ENCODE measurements at places on chromosomes 6 and 20.

GRCh38 chr6:142518126-142518525 lies 216.3 kb downstream of the ADGRG6 start:
- no peak for DNase-seq

GRCh38 chr6:139386404-139386803 lies 12.0 kb upstream of the CITED2 start:
- DNase-seq = no peak

- DNase-seq = peak; percentile 87
These were observed 9.1 kb downstream of the BAK1 start for GRCh38 chr6:33570806-33571636.

DNA sequence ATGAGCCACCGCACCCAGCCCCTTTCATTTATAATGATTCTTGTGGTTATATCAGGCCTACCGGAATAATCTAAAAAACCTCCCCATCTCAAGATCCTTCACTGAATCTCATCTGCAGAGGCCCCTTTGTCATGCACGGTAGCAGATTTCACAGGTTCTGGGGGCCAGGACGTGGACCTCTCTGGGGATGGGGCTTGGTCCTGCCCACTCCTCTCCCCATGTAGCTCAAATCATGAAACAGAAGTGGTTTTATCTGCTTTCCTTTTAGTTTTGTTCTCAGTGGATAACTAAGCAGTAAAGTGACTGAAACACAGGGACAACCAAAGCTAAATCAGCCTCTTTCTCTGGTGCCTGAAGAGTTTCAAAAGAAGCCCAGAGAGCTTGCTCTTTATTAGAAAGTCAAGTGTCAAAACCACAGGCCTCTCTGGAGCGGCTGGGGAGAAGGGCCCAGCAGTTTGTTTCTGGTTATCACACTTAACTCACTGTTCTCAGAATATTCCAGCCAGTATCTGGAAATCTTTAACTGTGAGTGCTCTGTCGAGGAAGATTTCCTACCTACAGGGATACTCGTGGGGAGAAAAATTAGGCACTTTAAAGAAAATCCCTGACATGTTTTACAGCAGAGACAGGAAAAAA lies 60.6 kb upstream of the FAM184A start:
- DNase-seq = no peak

DNA sequence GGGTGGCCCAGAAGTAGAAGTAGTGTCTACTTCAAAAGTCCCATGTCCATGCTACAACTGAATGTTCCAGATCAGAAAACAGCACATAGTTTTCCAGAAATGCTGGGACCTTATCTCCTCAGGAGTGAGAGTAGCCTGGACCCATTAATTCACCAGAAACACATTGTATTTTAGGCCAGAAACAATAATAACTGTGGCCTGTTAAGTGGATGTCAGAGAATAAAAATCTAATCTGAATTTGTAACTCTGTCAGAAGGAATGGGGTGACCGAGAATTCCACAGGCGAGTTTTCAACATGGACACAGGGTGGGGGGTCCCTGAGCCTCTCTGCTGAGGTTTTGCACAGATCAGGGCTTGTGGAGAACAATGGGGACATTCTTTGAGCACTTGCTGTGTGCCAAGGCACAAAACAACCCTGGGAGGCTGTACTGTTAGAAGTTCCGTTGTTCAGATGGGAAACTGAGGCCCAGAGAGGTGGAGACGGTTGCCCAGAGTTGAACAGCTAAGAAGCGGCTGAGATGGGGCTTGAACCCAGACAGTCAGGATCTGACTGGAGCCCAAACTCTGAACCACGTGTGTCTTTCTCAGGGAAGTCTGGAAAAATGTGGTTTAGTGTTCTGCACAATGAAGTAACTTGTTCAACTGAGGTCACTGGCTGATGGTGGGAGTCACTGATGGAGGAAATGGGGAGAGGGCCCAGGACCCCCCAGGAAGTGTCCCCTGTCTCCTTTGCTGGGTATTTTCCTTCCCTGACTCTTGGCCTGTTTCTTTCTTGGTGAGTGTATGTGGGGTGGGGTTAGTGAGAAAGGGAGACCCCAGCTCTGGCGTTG lies 44.2 kb downstream of the SNAI1 start:
- DNase-seq = no peak

- DNase-seq = peak; percentile 79
These were observed 142.9 kb downstream of the HIVEP2 start for GRCh38 chr6:142802124-142802523.

- DNase-seq = no peak
These were observed 559.6 kb downstream of the RFPL4B start for GRCh38 chr6:112906726-112907125.

- DNase-seq = peak; percentile 81
These were observed 29.5 kb downstream of the SNX5 start for GRCh38 chr20:17938871-17939619.

DNA sequence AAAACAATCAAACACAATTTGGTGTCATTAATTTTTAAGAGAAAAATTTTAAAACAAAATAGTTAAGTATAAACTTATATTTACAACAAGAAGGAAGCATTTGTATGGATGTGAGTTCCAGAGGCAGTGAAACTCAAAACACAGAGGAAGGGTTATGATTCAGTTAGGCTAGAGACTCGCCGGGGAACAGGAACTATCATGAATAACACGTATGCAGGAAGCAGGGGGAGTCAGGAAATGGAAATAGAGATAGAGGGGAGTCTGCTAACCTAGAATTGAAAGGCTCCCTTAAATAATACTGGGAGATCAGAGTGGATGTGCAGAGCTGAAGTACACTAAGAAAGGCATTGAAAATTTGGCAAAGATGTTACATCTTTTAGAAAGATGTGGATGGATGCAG lies 14.2 kb upstream of the HLA-DRB1 start:
- DNase-seq = no peak

DNA sequence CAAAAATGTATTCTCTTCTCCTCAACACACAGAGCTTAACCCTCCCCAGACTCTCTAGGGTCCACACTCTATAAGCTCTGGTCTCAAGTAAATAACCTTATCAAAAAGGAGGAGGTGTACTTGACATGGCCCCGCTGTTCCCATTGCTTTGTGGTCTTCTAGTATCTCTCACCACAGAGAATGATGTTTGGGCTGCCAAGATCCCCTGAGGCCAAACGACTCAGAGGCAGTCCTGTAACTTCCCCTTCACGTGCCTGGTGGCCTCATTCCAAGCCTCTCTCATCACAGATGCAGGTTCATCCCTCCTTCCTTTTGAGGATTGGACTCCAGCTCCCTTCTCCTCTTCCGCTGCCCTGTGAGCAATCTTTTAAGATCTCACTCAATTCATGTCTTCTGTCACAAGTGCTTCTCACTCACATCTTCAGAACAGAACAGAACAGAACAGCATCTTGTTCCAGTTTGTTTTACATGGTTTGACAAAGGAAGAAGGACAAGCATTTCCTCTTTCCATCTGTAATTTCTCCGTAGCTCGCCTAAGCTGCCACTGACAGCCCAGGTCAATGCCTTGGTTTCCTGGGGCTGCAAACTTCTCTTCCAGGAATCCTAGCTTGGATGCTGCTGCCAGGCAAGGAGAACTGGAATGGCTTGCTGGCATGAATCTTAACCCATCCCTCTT lies 541.5 kb downstream of the CD83 start:
- no peak for DNase-seq

DNA sequence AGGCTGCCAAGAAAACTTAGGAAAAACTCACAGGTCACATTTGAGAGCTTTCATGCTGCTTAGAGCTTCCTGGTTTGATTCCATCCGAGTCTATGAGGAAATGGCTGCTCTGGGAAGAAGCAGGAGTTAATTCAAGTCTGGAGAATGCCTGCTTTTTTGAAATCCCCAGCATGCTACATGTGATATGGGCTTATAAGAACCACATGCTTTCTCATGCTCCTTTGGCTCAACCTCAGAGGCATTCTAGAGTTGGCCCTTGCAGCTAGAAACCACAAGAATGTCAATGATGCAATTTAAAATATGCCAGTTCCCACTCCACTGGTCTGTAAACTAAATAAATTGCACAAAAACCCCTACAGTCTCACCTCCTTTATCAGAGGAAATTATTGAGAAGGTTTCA lies 142.9 kb upstream of the OLIG3 start:
- no peak for DNase-seq

- DNase-seq = peak; percentile 8
These were observed 697.8 kb downstream of the KIF16B start for GRCh38 chr20:15875446-15875845.

DNA sequence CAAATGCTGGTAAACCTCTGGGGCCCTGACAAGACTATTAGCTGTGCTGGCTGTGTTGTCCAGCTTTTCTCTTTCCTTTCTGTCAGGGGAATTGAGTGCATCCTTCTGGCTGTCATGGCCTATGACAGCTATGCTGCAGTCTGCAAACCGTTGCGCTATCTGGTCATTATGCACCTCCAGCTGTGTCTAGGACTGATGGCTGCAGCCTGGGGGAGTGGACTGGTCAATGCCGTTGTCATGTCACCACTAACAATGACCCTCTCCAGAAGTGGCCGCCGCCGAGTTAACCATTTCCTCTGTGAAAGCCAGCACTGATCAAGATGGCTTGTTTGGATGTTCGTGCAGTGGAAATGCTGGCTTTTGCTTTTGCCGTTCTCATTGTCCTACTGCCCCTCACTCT lies 20.3 kb downstream of the OR2B6 start:
- no peak for DNase-seq
